ENCODE measurements at places on chromosomes 3 and 15.

GRCh38 chr15:98937413-98938104 is 70.0 kb downstream of the PGPEP1L start:
- no peak for DNase-seq

- no peak for DNase-seq
Observed at GRCh38 chr3:171944118-171945016, 95.0 kb upstream of the FNDC3B start.

DNA sequence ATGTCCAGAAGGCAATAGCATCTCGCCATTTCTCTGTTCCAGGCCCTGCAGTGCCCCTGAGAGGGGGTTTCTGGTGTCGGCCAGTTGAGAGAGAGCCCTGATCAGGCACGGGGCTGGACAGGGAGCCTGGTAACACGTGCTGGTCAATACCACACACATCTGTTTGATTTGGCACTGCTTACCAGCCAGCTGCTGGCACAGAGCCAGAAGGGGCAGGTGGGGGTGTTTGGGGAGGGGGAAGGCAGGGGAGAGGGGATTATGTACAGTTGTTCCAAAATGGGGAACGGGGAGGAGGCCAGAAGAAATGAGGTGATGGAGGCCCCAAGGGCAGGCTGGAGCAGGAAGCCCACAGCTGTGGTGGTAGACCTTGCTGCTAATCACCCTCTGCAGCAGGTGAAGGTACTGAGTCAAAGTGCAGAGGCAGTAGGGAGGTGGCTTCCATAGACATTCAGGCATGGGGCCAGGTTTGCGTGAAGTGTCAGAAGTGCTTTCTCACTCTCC is 153.5 kb upstream of the LPP start:
- DNase-seq, result no peak

GRCh38 chr3:194042927-194043326 is 93.0 kb upstream of the HES1 start:
- no peak for DNase-seq

DNA sequence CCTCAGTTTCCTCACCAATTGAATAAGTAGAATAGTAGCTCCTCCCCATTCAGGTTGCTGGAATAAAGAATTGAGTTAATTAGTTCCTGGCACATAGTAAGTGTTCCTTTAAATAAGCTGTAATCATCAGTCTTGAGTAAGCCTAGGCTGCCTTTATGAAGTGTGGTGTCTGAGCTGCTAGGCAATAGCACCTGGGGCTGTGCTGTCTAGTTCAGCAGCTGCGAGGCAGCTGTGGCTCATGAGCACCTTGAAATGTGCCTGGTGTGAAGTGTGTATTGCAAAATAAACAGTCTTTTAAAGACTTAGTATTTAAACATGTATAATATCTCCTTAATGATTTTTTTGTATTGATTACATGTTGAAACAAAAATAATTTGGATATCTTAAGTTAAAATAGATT is 77.6 kb downstream of the TOP2B start:
- DNase-seq, result no peak

DNA sequence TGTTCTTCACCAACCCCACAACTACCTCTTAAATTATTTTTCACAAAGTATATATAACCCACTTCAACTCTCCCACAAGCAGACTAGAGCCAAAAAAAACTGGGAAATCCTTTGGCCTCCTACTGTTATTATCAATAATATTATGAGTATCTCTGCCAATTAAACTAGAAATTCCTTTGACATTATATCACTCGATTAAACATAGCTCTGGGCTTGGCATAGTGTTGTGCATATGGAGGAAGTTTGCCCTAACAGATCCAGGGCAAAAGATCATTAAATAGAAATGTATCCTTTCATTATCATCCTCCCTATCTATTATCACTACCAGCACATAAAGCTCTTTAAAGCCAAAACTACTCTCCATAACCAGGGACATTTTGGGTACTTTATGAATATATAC is 74.9 kb downstream of the OSBPL10 start:
- no peak for DNase-seq

GRCh38 chr15:89905846-89906378 is 6.8 kb downstream of the ARPIN start:
- DNase-seq, result no peak

- no peak for DNase-seq
Observed at GRCh38 chr15:65177901-65178300, 7.2 kb downstream of the CLPX start.

DNA sequence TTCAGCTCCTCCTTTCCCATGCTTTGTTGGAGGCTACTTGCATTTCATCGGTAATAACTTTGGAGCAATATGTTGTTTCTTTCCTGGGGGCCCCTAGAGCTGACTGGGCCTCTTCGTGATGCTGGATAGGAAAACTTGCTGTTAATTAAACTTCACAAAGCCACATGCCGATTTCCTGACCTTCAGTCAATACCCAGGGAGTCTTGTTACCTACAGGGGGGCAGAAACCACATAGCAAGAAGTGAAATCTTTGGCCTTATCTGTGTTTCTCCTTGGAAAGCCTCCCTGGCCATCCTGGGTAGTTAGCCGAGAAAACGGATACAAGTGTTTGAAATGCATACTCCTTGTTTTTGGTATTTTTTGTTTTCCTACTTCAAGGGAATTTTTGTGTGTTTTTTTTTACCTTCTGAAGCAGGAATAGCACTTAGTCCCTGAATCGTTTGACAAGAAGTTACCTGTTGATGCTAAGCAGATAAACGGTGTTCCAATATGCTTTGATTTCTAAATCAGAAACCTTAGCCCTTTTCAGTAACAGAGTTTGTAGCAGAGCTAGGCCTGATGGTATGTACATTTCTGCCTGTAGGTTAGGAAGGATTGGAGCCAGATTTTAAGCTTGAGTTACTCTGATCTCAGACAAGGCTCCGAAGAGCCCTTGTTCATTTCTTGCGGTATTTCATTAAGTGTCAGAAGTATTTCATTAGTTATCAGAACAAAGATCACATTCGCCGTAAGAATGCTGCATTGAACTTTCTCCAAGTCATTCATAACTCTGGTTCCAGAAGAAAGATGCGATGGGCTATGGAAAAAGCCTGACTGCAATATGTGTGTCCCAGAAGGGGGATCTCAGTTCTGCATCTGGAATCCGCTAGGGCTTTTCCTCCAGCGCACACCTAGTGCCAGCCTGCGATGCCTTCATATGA is 111.5 kb downstream of the THSD4 start:
- no peak for DNase-seq

- DNase-seq, result no peak
Observed at GRCh38 chr3:100400419-100400779, 490 bp downstream of the TOMM70 start.

Measured in ovary (tissue), 10 donors.